ENCODE measurements at places on chromosomes 3 and 15.

DNA sequence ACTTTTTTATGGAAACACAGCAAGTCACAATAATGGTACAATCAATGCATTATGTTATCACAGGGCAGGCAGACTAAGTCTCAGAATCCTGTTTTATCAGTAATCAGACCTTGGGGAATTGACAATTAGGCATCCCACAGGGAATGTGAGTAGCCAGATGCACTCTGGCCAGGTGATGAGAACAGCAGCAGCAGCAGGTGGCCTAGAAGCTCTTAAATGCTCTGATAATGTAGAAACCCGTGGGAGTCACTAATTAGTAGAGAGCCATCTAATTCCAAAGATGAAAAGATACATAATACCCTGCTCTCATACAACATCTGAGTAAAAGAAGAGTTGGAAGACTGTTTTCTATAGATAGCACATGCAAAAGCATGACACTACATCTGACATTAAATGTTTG, 12.6 kb downstream of the CEP152 start:
- no peak for DNase-seq

DNA sequence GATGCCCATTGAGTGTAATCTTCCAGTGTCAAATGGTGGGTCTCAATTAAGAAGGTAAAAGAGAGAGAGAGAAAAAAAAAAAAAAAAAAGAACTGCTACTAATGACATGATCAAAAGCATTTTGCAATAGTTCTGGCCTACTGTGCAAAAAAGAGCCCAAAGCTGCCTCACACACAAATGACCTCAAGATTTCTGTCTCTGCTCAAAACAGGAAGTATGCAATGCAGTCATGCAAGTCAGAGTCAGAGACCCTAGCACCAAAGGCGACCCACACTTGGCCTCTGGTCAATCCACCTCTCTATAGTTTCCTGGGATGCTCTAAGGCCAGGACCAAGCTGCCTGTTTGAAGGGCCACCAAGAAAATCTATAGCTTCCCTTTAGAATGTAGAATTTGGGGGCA, 323.5 kb downstream of the VPS13C start:
- no peak for DNase-seq

DNA sequence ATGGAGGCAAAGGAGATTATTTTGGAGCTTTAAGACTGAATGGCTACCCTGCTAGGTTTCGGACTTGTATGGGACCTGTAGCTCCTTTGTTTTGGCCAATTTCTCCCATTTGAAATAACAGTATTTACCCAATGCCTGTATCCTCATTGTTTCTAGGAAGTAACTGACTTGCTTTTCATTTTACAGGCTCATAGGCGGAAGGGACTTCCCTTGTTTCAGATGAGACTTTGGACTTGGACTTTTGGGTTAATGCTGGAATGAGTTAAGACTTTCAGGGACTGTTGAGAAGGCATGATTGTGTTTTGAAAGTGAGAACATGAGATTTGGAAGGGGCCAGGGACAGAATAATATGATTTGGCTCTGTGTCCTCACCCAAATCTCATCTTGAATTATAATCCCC, 10.5 kb downstream of the EIF5A2 start:
- no peak for DNase-seq

GRCh38 chr15:77027111-77027696, 32.3 kb downstream of the PSTPIP1 start:
- no peak for DNase-seq

GRCh38 chr3:195880037-195880431, 28.3 kb downstream of the TNK2 start:
- DNase-seq, result no peak

- peak; percentile 62 for DNase-seq
Measured at GRCh38 chr3:45946307-45946706, 3.0 kb downstream of the CXCR6 start.

DNA sequence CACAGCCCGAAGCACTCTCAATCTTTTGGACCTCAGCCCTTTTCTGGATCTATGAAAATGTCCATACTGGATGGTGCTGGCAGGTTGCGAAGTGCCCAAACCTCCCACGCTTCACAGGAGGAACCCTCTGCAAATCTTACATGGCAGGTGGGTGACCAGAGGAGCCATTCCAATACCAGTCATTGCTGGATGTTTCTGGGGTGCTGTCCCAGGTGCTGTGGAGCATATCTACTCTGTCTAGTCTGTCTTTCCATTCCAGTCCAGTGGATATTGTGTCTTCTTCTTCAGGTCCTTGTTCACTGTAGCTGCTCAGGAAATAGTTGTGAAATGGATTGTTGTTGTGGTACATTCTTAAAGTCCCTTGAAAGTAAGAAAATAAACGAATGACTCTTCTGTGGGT, 10.7 kb upstream of the ADIPOQ start:
- DNase-seq, result no peak

GRCh38 chr3:140769951-140770350, 92.1 kb downstream of the TRIM42 start:
- DNase-seq, result no peak

DNA sequence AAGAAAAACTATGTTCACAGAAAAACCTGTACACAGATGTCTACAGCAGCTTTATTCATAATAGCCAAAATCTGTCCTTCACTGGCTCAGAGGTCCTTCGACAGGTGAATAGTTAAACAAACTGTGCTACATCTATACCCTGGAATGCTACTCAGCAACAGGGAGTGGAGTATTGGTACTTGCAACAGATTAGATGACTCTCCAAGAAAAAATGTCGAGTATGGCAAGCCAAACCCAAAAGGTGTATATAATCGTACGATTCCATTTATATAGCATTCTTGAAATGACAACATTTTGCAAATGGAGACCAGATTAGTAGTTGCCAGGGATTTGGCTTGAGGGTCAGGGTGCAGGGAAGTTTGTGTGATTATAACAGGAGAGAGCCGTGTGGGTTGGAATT, 22.4 kb upstream of the RGMA start:
- no peak for DNase-seq

DNA sequence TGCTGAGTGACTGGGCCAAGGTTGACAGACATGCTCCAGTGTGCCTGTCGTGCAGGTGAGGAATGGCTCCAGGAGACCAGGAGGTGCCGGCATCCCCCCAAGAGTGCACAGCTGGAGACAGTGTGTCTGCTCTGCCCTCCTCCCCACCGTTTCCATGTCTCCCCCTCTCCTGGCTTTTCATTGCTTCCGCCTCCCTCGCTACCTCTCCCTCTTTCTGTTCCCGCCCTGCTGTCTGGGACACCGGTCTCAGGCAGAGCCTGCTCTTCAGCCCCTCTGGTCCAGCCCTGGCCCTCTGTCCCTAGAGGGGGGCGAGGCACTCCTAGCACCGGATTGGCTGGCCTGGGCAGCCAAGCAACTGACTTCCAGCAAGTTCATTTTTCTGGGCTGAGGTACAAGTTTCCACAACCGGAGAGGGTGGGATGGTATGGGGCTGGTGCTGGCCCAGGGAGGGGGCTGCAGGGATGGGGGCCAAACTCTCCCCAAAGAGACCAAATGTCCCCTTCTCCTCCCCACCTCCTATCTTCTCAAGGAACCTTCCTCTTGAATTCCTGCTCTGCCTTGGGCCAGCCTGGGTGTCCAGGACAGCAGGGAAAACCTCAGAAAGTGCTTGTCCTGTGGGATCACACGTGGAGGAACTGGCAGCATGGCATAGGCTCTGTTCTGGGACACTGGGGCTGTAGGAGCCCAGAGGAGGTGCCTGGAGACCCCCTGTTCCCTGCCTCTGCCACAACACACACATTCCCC, 32.6 kb downstream of the PRKCD start:
- no peak for DNase-seq

DNA sequence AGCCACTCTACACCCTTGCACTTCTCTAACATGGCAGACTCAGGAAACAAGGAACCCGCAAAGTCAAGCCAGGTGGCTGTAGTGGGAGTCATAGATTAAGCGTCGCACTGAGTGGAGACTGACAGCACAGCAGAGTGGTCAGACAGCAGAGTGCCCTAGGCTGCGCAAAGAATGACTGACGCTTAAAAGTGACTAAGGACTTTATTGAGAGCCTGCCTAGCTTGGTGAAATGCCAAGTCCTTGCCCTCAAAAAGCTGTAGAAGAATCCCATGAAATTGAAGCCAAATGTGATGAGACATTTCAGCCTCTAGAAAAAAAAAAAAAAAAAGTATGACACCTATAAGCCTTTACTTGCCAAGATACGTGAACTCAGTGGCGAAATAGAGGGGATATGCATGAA, 30.2 kb downstream of the NCEH1 start:
- DNase-seq, result peak; percentile 33

DNA sequence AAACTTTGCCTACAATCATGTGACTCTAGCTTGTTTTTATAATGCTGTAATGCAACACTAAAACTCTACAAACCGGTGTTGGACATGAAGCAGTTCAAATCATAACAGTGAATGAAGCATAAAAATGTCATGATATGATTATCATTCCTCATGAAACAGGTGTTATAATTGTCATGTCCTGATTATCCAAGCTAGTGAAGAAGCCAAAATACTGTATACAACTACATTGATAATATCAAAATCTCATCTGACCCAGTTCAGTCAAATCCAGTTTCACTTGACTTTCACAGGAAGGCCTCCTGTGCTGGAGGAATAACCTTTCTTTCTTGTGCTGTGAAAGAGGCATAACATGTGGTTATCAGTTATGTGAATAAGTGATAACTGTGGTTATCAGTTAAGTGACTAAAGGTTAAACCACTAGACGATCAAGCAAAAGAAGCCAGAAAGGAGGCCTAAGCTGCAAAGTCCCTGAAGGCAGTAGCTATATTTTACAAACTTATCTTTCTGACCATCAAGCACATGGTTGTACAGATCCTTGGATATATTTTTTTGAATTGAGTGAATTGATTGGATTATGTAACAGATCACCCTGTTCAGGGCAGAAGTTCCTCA, 296.4 kb downstream of the TUSC7 start:
- DNase-seq, result no peak

GRCh38 chr3:98555025-98555379, 23.2 kb downstream of the GPR15 start:
- no peak for DNase-seq

- DNase-seq, result no peak
Measured at GRCh38 chr15:47741082-47741481, 23.8 kb downstream of the SEMA6D start.

DNA sequence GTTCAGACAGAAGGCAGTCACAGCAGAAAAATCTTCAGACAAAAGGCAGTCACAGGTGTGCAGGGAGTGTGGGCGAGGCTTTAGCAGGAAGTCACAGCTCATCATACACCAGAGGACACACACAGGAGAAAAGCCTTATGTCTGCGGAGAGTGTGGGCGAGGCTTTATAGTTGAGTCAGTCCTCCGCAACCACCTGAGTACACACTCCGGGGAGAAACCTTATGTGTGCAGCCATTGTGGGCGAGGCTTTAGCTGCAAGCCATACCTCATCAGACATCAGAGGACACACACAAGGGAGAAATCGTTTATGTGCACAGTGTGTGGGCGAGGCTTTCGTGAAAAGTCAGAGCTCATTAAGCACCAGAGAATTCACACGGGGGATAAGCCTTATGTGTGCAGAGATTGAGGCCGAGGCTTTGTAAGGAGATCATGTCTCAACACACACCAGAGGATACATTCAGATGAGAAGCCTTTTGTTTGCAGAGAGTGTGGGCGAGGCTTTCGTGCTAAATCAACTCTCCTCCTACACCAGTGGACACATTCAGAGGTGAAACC, 27.6 kb downstream of the ZNF589 start:
- DNase-seq, result no peak

DNA sequence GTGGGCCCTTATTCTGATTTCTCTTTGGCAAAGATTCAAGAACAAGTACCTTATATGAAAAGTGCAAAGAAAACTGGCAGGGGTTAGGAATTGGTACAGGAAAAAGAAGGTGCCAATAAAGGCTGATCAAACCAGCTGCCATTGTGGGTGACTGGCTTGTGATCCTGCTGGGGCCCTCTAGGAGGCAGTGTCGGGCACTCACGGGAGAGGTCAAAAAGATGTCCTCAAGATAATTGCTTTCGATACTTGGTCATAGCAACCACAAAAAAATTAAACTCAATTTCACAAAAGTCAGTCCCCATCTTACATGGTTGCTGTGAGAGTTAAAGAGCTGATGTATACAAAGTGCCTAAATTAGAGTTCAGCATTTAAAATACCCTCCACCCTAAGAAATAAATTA, 31.0 kb upstream of the CAV3 start:
- no peak for DNase-seq

- DNase-seq, result peak; percentile 21
Measured at GRCh38 chr3:194730365-194730764, 44.7 kb downstream of the FAM43A start.

DNA sequence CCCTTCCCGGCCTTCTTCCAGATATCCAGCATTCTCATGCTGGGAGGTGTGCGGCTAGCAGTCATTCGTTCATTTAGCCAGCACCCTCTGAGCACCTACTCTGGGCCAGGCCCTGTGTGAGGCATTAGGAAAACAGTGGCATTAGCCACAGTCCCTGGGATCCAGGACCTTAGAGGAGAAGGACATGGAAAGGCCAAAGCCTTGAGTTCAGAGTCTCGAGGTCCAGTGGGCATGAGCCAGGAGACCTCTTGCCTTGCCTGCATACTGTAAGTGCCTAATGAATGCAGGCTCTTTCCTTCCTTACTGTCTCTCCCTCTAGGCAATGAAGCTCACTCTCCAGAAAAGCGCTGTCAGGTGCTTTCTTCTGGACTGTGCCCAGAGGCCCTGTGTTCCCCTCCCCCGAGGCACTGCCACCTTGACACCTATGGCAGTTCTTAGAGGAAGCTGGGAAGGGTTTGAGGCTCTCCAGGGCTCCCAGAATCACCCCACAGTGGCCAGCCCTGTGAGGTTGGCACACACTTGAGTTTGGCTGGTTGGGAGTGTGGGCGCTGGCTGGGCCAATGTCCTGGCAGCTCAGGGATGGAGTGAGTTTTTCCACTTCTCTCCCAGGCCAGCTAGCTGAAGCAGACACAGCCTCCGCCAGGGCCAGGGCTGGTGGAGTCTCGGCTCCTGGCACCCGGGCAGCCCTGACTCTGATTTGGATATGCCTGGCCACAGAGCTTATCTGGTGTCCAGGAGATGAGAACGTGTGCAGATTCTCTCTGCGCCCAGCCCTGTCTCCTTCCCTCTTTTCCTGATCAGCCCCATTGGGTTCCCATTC, 5.4 kb downstream of the CORO2B start:
- DNase-seq, result no peak

GRCh38 chr3:181302960-181303359, 313.4 kb upstream of the DNAJC19 start:
- no peak for DNase-seq
